Brain pericyte (primary cell): ENCODE measurements at places on chromosomes 1 and 21.

GRCh38 chr1:235275223-235275622 lies 52.8 kb downstream of the ARID4B start:
- no peak for DNase-seq

- DNase-seq: no peak
Observed at GRCh38 chr1:201119206-201120197, 7.3 kb upstream of the CACNA1S start.

DNA sequence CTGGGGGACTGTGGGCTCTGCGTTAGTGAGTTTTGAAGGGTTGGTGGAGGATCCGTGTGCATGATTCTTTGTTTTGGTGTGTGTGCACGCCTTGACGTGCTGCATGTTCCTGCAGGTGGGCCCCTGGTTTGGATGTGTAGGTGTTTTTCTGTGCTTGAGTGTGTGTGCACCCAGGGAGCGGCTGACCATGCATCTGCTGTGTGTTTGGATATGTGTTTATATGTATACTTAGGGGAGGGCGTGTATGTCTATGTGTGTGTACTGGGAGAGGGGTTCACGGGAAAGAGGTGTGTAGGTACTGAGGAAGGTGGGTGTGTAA lies 1.1 kb downstream of the VANGL2 start:
- DNase-seq: no peak

GRCh38 chr1:169103480-169103893 lies 3.0 kb upstream of the ATP1B1 start:
- no peak for DNase-seq

DNA sequence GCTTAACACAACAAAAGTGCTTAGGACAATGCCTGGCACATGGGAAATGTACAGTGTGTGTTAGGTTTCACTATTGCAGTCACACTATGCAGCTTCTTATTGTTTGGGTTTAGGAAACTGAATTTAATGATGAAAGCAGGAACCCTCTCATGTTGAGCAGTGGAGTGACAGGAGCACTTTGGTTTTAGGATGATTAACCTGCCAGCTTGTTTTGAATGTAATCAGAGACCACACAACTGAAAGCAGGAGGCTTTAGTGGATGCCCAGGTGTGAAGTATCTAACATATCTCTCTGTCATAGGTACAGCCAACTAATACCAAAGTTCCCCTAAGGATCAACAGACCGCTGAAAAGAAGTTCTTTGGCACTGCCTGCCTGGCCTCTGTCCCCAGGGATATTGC lies 406.9 kb upstream of the USP24 start:
- DNase-seq: no peak
